ENCODE measurements at places on chromosomes 3 and 15. TPM values are rescaled to one million over a fixed set of nuclear protein-coding genes. Genes with fewer than 3 reads are reported as not detected.

GRCh38 chr3:143331350-143331749 lies 211.8 kb downstream of the CHST2 start:
- H3K27ac ChIP-seq, result no peak overlapping the region
- peaks cover 2% of the 10 kb centered on the region for H3K4me1 ChIP-seq
- no peak for DNase-seq
- H3K36me3 ChIP-seq, result no peaks in the 10 kb centered on the region

- H3K27me3 ChIP-seq, result no peaks in the 10 kb centered on the region
- H3K4me3 ChIP-seq, result no peak overlapping the region
- no peak overlapping the region for H3K27ac ChIP-seq
- DNase-seq, result no peak
- no peaks in the 10 kb centered on the region for H3K4me1 ChIP-seq
Measured at GRCh38 chr15:90989040-90989768, 5.1 kb downstream of the PRC1 start.

The TMEM207 gene
- not detected for polyA plus RNA-seq

DNA sequence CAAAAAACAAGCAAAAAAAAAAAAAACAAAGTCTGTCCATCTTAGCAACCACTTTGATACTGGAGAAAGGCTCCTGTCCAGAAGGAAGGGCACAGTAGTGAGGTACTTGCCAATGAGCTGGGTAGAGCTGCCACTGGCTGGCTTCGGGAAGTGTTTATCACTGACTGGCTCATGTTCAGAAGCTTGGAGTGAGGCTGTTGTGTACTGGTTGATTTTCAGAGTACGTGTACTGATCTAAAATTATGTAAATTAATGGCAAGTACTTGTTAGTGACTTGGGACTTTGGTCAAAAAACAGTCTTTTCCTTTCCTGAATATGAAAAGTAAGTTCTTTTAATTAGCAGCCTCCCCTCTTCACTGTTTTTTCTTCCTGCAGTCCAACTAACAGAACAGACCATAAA lies 979 bp upstream of the ZNF621 start:
- DNase-seq, result no peak
- peaks cover 7% of the 10 kb centered on the region for H3K4me1 ChIP-seq
- H3K36me3 ChIP-seq, result no peaks in the 10 kb centered on the region
- H3K27me3 ChIP-seq, result no peaks in the 10 kb centered on the region

The MYD88 gene
- 19.1 TPM for polyA plus RNA-seq

The HIGD2B gene
- not detected for polyA plus RNA-seq

The CTSH gene
- 169 TPM for polyA plus RNA-seq

- H3K4me3 ChIP-seq, result no peak overlapping the region
- no peak overlapping the region for H3K27ac ChIP-seq
Measured at GRCh38 chr15:51191766-51192165, 97.1 kb upstream of the TNFAIP8L3 start.

The GOLGA8T gene
- polyA plus RNA-seq, result 0.17 TPM

- peaks cover 4% of the 10 kb centered on the region for H3K4me1 ChIP-seq
- no peak overlapping the region for H3K27ac ChIP-seq
- H3K27me3 ChIP-seq, result no peaks in the 10 kb centered on the region
- no peaks in the 10 kb centered on the region for H3K36me3 ChIP-seq
Measured at GRCh38 chr3:136893848-136894443, 31.9 kb downstream of the NCK1 start.

The SERF2 gene
- 981 TPM for polyA plus RNA-seq

The CCR4 gene
- polyA plus RNA-seq, result 0.02 TPM

- no peaks in the 10 kb centered on the region for H3K4me1 ChIP-seq
- H3K4me3 ChIP-seq, result no peak overlapping the region
- no peak overlapping the region for H3K27ac ChIP-seq
- H3K36me3 ChIP-seq, result no peaks in the 10 kb centered on the region
- H3K27me3 ChIP-seq, result no peaks in the 10 kb centered on the region
Measured at GRCh38 chr3:122088531-122088930, 33.4 kb downstream of the CD86 start.

- no peak overlapping the region for H3K4me3 ChIP-seq
- no peaks in the 10 kb centered on the region for H3K27me3 ChIP-seq
- H3K27ac ChIP-seq, result no peak overlapping the region
- no peak for DNase-seq
- H3K36me3 ChIP-seq, result no peaks in the 10 kb centered on the region
- no peaks in the 10 kb centered on the region for H3K4me1 ChIP-seq
Measured at GRCh38 chr15:23567921-23568320, 2.4 kb downstream of the MKRN3 start.

The RBP2 gene
- not detected for polyA plus RNA-seq

The GOLGA6L6 gene
- not detected for polyA plus RNA-seq

DNA sequence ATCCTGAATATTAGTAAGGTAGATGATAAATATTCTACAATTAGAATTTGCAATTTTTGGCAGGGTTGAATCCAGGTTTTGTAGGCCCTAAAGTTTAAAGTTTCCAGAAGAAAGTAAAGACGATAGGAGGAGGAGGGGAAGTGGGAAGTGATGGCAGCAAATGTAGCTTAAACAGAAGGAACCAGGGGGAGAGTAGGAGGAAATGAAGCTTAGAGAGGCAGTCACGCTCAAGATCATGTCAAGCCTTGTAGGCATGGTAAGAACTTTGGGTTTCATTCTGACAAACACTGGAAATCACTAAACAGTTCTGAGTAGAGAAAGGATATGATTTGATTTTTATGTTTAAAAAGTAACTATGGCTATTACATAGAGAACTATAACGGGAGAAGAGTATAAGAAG lies 63.9 kb downstream of the NR2E3 start:
- no peak overlapping the region for H3K4me3 ChIP-seq
- no peaks in the 10 kb centered on the region for H3K4me1 ChIP-seq
- H3K36me3 ChIP-seq, result no peaks in the 10 kb centered on the region
- no peak for DNase-seq
- no peak overlapping the region for H3K27ac ChIP-seq
- no peaks in the 10 kb centered on the region for H3K27me3 ChIP-seq

- H3K36me3 ChIP-seq, result no peaks in the 10 kb centered on the region
- DNase-seq, result no peak
- no peaks in the 10 kb centered on the region for H3K4me1 ChIP-seq
- no peaks in the 10 kb centered on the region for H3K27me3 ChIP-seq
Measured at GRCh38 chr3:109926376-109926775, 589.0 kb upstream of the DPPA4 start.
